ENCODE measurements at places on chromosomes 7 and 10.

DNA sequence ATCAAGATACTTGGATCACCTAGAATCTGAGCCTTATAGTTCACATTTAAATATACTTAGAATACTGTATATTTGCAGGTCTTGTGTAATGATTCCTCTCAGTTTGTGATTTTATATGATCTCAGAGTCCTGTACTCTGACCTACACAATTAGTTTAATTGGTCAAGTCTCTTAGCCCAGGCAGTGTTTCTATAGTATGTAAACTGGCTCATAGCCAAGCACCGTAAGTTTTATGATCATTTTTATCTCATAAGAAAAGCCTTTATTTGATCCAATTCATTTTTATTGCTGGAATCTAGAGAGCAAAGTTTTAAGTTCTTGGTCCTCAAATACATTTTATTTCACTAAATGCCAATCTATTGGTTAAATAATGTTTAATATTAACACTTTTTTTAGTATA, 242.2 kb downstream of the MALRD1 start:
- DNase-seq = no peak

DNA sequence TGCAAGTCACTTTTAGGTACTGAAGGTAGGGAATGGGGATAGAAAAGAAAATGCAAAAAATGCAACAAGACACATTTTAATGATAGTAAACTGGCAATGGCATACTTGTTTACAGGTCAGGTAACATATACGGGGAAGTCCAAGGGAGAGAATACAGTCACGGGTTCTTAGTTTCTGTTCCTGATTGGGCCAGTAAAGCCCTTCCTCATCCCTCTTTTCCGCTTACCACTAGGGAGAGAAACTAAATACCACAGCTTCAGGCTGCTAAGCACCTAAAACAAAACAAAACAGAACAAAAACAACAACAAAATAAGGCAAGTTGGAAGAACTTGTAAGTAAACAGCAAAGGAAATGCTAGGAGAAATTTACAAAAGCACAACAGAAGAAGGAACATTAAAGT, 65.2 kb upstream of the OGDHL start:
- no peak for DNase-seq

GRCh38 chr10:48671914-48672595, 12.6 kb upstream of the WDFY4 start:
- DNase-seq = no peak

DNA sequence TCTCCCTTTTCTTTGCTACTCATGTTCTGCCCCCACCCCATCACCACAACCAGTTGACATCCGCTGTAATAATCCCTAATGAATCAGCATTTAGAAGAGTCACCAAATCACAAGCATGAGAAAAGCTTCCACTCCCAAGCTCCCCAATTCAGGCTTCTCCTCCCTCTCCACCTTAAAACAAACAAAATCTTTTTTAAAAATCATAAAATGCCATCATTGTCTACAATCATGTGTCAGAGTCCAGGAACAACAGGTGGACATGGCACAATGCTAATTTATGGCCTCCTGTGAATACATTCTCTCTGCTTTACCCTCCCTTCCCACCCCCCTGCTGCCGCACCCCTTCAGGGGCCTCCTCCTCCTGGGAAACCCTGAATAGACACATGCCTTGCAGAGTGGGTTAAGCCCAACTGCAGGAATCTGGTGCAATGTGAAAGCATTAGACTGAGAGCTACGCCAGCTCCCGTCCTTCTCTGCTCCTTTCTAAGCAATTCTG, 3.7 kb downstream of the LRRC4 start:
- DNase-seq = no peak

GRCh38 chr7:128036226-128036940, 5.1 kb upstream of the LRRC4 start:
- no peak for DNase-seq

DNA sequence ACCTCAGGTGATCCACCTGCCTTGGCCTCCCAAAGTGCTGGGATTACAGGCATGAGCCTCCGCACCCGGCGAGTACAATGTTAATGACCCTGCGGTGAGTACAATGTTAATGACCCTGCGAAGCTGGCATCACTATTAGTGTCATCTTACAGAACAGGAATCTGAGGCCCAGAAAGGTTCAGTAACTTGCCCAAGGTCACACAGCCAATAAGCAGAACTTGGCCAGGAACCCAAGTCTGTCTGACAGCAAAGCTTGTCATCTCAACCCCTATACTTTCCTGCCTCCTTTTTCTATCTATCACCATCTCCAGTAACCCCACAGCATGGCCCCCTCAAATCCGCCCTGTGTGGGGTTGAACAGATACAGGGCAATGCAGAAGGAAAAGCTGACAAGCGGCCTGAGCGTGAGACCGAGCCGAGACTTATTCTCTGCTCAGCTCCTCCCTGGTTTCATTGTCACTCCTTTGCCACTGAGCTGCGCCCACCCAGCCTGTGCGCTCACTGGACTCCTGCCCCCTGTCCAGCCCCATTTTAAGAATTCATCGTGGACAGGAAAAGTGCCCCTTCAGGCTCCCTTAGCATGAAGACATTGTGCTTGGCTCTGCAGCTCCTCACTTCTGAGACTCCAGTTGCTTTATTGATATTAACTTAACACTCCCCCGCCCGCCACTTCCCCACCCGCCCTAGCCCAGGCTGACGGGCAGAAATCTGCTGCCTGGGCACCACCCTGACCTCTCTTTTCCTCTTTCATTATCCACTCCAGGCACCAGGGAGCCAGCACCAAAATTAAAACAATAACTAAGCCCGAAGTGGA, 58.1 kb upstream of the LBX1 start:
- no peak for DNase-seq

- no peak for DNase-seq
Observed at GRCh38 chr10:84226616-84227015, 1.3 kb upstream of the LRIT2 start.

GRCh38 chr7:67487316-67487715, 490.7 kb downstream of the TYW1 start:
- DNase-seq = no peak

- no peak for DNase-seq
Observed at GRCh38 chr10:5356302-5356763, 8.4 kb upstream of the UCN3 start.

DNA sequence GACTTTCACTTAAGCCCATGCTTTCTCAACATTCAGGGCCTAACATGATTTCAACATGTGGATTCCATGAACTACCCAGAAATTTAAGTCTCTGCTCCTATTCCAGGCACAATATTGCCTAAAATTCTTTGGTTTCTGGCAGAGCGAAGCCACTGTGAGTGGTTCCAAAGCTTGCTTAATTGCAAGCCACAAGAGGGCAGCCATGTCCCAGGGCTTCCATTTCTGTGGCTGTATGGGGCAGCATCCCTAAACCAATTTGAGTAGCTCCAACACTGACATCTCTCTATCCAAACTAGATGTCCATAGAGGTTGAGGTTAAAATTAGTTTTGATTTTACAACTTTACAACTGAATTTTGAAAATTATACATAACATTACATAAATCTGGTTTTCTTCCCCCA, 56.3 kb upstream of the MDFIC start:
- DNase-seq = peak; percentile 74

- no peak for DNase-seq
Observed at GRCh38 chr7:32879460-32879859, 12.1 kb downstream of the KBTBD2 start.

- no peak for DNase-seq
Observed at GRCh38 chr10:49241385-49241784, 53.2 kb upstream of the TMEM273 start.

DNA sequence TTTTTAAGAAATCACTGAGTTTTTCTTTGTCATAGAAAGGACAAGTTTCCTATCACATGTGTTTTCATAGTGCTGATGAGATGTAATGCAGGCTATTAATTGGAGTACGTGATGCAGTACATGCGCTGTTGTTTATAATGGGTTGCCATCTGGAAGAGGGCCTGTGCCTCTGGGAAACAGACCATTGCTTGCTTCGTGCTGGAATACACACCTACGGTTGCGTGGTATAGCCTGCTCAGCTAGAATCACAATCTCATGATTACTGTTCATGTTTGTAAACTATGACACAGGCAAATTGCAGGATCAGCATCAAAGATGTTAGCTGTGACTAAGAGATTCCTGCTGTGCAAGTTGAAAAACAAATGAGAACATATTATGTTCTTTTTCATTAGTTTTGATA, 107.2 kb upstream of the STEAP1B start:
- DNase-seq = no peak

DNA sequence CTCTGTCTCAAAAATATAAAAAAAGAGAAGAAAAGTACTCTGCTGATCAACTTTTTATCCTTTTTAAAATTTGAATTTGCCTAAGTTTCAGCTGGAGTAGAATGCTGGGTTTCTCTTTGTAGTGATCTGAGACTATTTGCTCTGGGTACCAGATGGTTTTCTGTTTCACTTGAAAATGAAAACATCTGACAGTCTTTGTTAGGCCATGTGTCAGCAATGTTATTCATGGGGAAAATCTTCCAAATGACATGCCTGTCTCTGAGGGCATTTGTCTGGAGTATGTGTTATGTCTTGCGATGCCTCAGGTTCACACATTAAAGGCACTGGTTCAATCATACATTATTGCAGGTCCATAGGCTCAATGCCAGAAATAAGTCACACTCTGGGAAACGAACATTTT, 175.3 kb upstream of the TMEM229A start:
- DNase-seq = no peak

DNA sequence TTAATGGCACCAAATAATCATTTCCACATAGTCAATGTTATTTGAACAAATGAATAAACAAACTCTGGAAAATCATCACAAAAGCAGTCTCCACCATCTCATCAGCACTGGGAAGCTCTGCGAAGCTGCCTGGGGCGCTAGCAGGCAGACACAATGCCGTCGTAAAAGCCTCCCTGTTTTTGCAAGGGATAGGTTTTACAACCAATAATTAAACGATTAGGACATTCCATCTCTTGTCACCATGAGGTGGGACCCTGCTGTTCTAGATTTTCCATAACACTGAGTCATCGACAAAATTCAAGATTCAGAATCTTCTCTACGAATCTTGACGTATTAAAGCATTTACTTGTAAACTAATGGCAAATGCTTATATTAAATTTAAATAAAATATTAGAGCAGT, 172.8 kb upstream of the AKR1E2 start:
- DNase-seq = no peak

DNA sequence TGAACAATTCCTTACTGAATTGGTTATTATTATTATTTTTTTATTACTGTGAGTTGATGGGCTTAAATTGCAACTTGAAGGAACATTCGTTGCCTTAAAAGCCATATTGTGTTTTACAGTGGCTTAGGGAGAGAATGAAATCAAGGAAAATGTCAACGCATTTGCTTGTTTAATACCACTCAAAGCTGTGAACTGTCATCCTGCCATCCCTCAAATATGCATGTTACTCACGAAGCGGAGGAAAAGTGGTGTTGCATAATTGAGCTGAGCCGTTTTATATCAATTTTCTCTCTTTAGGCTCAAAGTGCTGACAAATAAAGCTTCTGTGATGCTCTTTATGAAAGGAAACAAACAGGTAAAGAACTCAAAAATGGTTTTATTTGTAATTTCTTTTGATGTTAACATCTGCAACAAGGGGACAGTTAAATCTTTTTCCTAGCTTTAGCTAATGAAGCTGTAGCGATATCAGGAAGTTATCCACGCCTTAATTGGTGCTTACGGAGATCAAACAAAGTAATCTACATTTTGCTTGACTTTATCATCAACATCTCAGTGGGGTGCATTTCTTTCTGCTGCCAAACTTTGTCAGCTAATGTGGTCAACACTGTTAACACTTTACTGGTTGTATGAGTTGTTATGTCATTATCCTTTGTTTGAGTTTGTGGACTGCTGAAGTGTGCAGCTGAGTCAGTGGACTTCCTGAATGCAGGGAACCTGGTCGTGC, 33.1 kb downstream of the GLRX3 start:
- no peak for DNase-seq

- DNase-seq = no peak
Observed at GRCh38 chr7:15007507-15007906, 105.0 kb upstream of the DGKB start.

- no peak for DNase-seq
Observed at GRCh38 chr7:119900996-119901672, 371.8 kb upstream of the KCND2 start.

DNA sequence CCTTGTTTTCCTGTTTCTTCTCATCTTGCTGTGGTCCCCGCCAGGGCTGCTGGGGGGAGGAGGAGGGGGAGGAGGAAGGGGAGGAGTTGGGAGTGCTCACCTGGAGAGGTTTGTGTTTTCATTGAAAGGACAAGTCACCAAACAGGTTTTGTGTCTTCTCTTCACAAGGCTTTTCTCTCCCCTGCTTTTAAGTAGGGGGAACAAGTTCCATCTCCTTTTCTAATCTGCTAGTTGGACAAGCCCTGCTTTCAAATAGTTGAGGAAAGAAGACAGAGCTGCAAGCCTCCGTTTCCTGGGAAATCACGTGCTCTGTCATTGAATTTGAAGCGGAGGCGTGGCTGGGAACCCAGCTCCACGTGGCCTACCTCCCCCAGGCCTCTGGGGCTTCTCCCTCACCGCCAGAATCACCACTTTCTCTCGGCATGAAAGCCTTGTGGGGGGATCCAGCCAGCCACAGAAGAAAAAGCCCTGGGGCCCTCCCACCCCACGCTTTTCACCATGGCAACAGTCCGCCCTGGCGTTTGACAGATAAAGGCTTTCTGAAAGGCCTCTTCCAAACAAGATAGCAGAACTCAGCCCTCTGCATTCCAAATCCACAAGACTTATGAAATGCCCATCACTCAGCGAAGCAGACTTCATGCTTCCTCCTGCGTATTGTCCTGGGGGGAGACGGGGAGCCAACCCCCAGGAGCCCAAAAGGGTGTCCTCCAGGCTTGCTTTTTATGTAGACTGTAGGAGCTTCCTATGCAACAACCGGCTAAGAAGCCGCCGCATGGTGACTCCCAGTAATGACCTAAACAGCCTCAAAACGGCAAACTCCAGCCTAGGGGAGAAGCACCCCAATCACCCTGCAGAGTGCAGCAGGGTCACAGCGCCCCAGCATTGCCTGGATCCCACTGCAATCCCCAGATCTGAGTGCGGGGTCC, 51.7 kb downstream of the PROSER2 start:
- peak; percentile 56 for DNase-seq

- DNase-seq = no peak
Observed at GRCh38 chr7:84548366-84549365, 354.1 kb upstream of the SEMA3A start.

DNA sequence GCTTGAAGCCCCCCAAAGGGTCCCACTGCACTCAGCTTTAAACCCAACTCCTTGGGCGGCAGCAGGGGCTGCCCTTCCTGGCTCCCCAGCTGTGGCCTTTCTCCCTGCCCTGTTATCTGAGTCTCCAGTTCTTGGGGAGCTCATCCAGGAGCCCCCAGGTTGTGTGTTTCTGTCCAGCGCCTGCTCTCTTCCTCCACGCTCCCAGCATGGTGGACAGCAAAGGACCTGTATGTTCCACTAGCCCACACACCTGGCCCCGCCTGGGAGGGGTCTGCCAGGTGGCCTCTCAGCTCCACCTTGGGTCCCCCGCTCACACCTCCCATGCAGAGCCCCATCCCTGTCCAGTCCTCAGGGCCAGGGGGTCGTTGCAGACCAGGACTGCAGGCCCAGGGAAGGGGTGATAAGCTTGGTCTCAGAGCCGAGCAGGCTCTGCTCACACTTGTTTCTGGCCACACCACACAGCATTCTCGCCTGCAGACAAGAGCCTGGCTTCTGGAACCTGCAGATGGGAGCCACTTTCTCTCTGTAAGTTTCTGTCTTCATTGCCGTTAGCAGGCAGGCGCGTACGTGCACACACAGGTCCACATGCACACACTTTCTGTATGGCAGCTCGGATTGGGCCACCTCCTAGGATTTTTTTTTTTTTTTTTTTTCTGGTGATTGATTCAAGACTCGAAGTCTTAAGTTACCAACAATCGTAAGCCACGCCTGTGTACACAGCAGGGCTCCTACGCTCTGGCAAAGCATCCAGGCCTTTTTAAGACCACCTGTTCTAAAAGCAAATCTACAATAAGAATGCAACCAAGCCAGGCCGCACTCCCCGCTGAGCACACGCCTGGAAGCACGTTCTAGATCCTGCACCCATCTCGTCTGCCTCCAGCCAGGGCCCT, 104.6 kb downstream of the CYTH3 start:
- no peak for DNase-seq

Measured in activated CD4-positive, alpha-beta memory T cell treated with anti-CD3 and anti-CD28 coated beads for 36 hours (primary cell).